ENCODE measurements at places on chromosomes 2 and 18.

DNA sequence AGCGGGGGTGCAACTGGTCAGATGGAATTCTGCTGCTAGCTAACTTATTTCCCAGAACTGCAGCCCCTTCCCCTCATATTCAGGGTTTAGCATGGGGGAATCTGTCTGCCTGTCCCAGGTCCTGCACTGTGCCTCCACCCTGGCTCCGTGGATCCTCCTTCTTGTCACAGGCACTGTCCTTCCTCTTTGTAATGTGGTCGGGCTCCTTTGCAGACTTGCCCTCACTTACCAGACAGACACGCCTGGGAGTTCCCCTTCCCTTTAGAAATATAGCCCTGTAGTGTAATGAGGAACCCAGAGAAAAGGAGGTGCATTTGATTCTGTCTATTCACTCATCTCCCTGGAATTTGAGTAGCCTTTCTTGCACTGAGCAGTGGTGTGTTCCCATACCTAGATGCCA, 108.7 kb downstream of the TRIM43 start:
- no peak for DNase-seq

- no peak for DNase-seq
These were observed 6.5 kb upstream of the LGALSL start for GRCh38 chr2:64447317-64448040.

GRCh38 chr2:120453635-120453998, 107.7 kb downstream of the INHBB start:
- no peak for DNase-seq

- no peak for DNase-seq
These were observed 158.7 kb downstream of the VWC2L start for GRCh38 chr2:214569419-214570035.

- no peak for DNase-seq
These were observed 44.2 kb upstream of the PXDN start for GRCh38 chr2:1788478-1788959.

- no peak for DNase-seq
These were observed 43.0 kb upstream of the ITGB6 start for GRCh38 chr2:160242893-160243564.

GRCh38 chr18:41618147-41618546, 336.9 kb upstream of the PIK3C3 start:
- DNase-seq, result no peak

DNA sequence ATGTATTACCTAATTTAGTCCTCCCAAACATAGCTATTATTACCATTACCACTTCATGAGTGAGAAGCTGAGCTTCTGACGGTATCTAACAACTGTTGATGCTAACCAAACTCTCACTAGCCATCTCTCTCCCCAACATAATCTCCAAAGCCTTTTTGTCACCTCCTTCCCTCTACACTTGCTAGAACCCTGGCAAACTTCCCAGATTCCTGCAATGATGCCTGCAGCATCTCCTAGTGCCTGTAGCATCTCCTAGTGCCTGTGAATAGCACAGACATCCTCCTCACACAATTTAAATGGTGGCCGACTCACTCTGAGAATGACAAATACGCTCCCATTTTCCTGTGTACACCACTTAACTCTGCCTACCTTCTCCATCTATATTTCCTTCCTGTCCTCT, 126.7 kb downstream of the STK39 start:
- no peak for DNase-seq

All from NCI-H774 (cell line).